Stimulated activated CD4-positive, alpha-beta T cell treated with anti-CD3 and anti-CD28 coated beads, Interleukin-1b, Interleukin-23, amount 100 ng/mL, for 24 hours (primary cell): ENCODE measurements at places on chromosomes 7 and 10.

DNA sequence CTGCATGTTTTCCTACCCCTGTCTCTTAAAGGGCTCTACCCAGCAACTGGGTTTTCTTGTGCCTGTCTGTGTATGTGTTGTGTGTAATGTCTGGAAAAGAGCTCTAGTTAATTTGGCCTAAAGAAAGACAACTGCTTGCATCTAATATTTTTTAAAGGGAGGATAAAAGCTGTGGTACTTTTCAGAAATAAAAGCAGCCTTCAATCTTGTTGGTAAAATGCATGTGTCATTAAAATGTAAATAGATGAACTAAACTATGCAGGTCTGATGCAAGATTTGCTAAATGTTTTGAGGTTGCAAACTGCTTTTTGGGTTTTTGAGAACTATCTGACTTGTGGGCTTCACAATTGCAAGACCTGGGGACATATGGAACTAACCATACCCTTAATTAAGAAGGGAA lies 445.3 kb downstream of the HTR7 start:
- DNase-seq = no peak

- DNase-seq = peak; percentile 24
Measured at GRCh38 chr7:106793015-106793975, 71.8 kb upstream of the PIK3CG start.

GRCh38 chr7:24773646-24774045 lies 16.4 kb upstream of the GSDME start:
- DNase-seq = no peak

- DNase-seq = no peak
Measured at GRCh38 chr10:77798940-77799339, 127.6 kb downstream of the DLG5 start.

- no peak for DNase-seq
Measured at GRCh38 chr10:44457259-44457658, 72.4 kb upstream of the CXCL12 start.

GRCh38 chr7:13894954-13895353 lies 94.5 kb downstream of the ETV1 start:
- DNase-seq = no peak

- no peak for DNase-seq
Measured at GRCh38 chr10:93086289-93086688, 12.6 kb downstream of the CYP26A1 start.

GRCh38 chr10:71231206-71231605 lies 18.8 kb downstream of the UNC5B start:
- no peak for DNase-seq

GRCh38 chr7:133124974-133125373 lies 43.1 kb upstream of the CHCHD3 start:
- no peak for DNase-seq

GRCh38 chr10:49441488-49442476 lies 45.9 kb upstream of the DRGX start:
- DNase-seq = no peak

- no peak for DNase-seq
Measured at GRCh38 chr7:116730097-116731022, 58.4 kb downstream of the MET start.

DNA sequence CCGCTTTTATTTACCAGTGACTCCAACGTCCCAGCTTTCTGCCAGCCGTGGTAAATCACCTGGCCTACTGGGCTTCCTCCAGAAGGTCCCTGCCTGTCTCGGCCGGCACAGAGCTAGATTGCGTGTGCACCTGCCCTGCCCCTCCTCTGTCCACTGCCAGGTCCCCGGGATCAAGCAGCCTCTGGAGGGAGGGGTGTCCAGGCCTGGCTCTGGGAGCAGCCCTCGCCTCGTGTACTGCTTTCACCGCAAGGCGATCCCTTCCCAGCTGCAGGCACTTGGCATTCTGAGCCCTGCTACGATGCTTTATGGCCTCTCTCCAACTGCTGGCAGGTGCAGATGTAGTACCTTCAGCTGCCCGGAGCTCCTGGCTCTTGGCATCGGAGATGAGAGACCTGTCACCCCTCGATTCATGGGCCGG lies 7.4 kb downstream of the SLC29A3 start:
- DNase-seq = no peak

DNA sequence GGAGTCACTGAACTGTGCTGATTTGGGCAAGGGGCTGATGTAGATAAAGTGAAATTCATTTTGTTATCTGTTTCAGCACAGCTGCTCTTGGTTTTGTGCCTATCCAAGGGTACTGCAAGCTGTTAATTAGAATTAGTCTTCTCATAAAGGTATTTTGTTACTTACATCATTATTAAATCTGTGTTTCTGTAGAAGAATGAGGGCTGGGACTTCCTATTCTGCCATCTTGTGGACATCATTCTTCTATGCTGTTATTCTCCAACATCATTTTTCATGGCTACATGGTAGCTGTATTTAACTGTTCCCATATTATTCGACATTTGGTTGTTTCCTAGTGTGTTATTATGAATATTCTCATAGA lies 76.2 kb upstream of the CCDC71L start:
- no peak for DNase-seq

GRCh38 chr10:49696311-49696710 lies 16.9 kb downstream of the C10orf53 start:
- DNase-seq = no peak

GRCh38 chr7:8134089-8134733 lies 127.8 kb downstream of the ICA1 start:
- DNase-seq = no peak

DNA sequence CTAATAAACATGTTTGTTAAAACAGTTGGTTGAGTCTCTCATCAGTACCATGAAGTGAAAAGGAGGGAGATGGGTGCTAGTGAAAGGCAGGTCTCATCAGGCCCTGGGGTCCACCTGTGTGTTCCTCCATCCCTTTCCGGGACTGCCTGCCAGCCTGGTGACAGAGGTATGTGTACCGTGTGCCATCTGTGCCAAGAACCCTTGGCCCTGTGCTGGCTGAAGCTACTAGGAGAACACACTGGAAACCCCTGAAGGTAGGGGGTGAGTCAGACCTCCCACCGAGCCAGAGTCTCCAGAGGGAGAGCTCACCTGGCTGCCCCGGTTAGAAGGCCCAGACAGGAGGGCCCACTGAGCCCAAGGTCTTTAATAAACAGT lies 2.3 kb downstream of the DDIT4 start:
- DNase-seq = no peak

DNA sequence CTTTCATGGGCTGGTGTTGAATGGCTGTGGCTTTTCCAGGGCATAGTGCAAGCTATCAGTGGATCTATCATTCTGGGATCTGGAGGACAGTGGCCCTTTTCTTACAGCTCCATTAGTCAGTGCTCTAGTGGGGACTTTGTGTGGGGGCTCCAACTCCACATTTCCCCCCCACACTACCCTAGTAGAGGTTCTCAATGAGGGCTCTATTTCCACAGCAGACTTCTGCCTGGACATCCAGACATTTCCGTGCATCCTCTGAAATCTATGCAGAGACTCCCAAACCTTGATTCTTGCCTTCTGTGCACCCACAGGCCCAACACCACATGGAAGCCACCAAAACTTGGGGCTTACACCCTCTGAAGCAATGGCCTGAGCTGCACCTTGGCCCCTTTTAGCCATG lies 208.3 kb upstream of the MKLN1 start:
- no peak for DNase-seq

DNA sequence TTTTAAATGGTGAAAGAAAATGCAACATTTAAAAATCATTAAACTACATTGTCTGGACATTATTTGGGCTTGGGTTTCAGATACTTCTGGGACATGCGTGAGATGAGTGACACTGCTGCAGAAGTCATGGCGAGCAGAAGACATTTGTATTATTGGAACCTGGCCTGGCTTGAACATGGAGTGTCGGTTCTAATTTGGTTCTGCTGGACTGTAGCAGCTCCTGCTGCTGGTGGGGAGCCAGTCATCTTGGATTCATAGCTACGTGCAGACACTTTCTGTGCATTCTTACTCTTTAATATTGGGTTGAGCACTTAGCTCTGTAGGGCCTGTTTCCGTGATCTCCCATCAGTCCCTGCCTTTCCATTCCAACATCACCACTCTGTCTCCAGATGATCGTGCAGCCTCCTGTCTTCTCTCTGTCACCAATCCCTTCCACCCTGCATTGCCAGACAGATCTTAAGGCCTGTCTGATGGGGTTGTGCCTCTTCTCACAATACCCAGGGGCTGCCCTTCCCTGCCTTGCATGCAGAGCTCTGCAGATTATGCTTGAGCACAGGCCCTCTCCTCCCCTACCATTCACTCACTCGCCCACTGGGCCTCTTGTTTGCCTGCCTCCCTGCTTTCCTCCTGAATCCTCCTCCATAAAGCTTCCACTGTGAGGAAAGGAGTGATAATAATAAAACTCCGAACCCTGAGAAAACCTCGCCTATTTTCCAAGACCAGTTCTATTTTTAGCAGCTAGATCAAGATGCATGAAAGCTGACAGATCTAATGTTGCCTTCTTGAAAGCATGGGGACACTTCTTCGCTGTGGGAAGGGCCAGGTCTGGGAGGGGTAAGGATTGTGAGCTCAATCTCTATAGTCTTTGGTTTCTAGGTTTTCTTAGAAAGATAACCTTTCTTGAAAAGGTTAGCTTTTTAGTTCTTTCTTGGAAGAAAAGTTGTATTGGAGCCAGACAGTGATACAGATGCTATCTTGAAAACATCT lies 32.9 kb downstream of the CELF2 start:
- DNase-seq = no peak

DNA sequence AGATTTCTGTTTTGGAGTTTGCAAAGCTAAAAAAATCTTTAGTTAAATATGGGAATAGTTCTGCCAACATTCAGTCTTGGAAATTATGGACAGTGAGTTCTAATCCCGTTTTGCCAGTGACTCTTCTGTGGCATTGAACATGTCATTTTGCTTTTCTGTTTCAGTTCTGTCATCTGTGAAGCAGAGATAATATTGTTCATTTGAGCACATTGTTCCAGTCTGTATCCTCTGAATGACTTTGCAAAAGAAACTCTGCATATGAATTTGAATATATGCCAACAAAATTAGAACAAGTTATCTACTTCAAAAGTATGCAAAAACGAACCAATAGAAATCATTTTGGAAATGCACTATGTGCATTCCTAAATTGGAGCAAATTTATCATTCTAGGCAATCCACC lies 746.0 kb upstream of the POT1 start:
- no peak for DNase-seq

- DNase-seq = no peak
Measured at GRCh38 chr10:17113889-17114540, 15.6 kb downstream of the CUBN start.

DNA sequence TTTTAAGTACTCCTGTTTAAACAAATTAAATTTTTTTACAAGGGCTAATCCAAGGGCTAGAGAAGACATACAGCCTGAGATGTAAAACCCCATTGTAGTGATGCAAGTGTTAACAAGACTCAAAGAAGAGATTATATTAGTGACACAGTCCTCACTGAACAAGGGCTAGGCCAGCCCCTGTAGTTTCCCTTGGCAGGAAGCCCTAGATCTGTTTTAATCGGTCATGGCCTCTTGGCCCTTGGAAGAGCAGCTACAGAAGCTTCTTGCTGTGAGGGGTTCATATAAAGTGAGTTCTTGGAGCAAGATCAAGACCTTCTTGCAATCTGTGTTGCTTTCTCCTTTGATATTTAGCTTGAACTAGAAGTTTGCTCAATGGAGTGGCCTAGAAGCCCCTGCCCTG lies 1339.4 kb downstream of the XPNPEP1 start:
- DNase-seq = no peak

- no peak for DNase-seq
Measured at GRCh38 chr7:5469375-5470166, 45.9 kb upstream of the TNRC18 start.

GRCh38 chr10:33247221-33247922 lies 87.1 kb downstream of the NRP1 start:
- DNase-seq = no peak

DNA sequence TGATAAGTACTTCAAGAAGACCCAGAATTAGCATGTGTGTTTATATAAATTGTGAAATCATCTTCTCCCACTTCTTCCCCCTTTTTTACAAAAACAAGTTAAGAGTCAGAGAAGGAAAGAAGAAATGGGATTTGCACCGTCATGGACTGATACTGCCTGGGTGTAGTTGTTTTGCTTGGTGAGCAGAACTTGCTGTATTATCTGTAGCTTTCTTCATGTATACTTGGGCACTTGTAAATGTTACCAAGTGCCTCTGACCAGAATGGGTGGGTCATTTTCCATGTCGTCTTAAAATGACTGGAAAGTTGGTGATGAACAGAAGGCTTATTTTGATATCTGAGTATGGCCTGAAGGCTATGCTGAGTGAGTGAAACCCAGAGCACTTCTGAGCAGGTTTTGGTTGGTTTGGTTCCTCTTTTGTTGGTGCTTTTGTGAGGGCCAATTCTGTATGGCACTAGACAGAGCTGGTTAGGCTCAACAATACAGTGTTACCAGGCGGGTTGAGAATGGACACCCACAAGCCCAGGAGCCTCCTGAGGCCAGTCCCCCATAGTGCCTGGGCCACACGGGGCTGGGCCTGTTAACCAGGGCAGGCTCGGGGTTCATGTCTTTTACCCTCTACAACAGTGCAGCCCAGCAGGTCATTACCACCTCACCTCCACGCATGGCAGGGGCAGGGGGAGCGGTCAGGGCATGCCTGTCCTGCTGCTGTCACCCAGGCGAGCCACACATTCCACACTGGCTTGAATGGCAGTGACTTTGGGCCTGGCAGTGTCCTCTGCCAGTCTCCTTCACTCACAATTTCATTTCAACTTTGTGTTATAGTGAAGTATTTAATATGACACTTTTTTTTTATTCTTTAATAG lies 115.1 kb downstream of the CCNY start:
- no peak for DNase-seq

DNA sequence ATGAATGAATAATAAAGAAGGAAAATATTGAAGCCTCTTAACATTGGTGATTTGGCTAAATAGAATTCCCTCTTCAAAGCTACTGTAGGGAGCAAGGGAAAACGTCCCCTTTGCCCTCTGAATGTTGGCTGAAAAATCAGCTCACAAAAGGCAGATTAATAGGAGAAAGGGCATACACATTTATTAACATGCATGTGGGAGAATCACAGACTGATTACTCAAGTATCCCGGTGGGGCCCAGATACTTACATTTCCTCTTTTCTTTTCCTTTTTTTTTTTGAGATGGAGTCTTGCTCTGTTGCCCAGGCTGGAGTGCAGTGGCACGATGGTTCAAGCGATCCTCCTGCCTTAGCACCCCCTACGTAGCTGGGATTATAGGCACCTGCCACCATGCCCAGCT lies 68.5 kb downstream of the HK1 start:
- DNase-seq = no peak

GRCh38 chr7:106068538-106068961 lies 43.6 kb downstream of the SYPL1 start:
- no peak for DNase-seq

GRCh38 chr7:80147543-80148391 lies 13.1 kb downstream of the GNAI1 start:
- DNase-seq = no peak

DNA sequence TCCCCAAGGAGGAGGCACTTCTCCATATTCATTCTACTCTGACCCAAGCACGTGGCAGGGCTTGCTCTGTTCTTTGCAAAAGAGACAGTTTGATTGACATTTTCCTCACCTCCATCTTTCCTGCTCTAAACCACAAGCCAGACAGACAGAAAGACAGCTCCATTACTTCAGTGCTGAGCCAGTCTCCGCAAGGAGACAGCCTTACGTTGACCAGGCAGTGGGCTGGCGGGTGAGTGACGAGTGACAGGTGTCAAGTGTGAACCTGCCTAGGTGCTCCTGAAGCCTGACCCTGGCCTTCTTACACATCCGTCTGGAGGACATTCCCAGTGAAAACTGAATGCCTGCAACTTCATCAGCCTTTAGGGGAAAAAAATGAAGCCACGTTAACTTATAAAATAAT lies 314.6 kb downstream of the TNS3 start:
- no peak for DNase-seq

GRCh38 chr10:92914478-92915325 lies 66.4 kb downstream of the EXOC6 start:
- peak; percentile 12 for DNase-seq

- no peak for DNase-seq
Measured at GRCh38 chr7:1257863-1258262, 25.2 kb downstream of the UNCX start.
